ENCODE measurements at places on chromosomes 5 and 9. TPM values are rescaled to one million over a fixed set of nuclear protein-coding genes. Genes with fewer than 3 reads are reported as not detected.
A peak's percentile ranks its signal among the peaks of the same experiment; 100 is the strongest.

GRCh38 chr9:133891741-133892140 is 100.4 kb downstream of the VAV2 start:
- no peak for DNase-seq
- H3K4me1 ChIP-seq = no peaks in the 10 kb centered on the region
- no peak overlapping the region for H3K27ac ChIP-seq
- H3K27me3 ChIP-seq = no peaks in the 10 kb centered on the region

- H3K27ac ChIP-seq = no peak overlapping the region
- DNase-seq = no peak
- H3K36me3 ChIP-seq = no peaks in the 10 kb centered on the region
- no peaks in the 10 kb centered on the region for H3K27me3 ChIP-seq
- H3K4me3 ChIP-seq = no peak overlapping the region
Observed at GRCh38 chr9:35666549-35666948, 1.6 kb upstream of the ARHGEF39 start.

DNA sequence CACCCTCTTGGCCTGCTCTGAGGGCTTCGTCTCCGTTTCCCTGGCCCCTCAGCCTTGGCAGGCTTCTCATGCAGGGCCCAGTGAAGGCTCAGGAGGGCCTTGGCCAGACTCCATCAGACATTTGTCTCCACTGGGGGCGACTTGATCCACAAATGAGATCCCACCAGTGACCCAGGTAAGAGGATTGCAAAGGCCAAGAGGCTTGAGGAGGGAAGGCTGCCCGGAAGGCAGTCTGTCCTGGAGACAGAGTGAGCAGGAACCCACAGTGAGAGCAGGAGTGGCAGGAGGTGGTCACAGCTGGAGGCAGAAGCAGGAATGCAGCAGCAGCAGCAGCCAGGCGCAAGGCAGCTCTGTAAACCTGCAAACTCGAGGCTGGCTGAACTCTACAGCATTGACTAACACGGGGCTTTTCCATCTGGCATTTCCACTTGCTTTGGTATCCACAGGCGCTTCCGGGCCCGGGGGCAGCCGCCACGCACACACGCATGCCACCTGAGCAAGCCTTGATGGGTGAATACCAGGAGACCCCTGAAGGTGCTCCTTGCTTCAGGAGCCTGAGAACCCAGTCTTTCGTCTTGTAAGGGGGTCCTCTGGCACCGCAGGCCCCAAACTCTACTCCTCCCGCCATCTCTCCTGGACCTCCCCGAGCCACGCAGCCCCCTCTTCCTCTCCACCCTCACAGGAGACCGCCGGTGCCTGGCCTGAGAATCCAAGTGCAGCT is 14.7 kb downstream of the MGAT1 start:
- H3K27me3 ChIP-seq = no peaks in the 10 kb centered on the region
- DNase-seq = no peak
- H3K4me1 ChIP-seq = peaks cover 52% of the 10 kb centered on the region
- no peak overlapping the region for H3K27ac ChIP-seq
- peaks cover 56% of the 10 kb centered on the region for H3K36me3 ChIP-seq

DNA sequence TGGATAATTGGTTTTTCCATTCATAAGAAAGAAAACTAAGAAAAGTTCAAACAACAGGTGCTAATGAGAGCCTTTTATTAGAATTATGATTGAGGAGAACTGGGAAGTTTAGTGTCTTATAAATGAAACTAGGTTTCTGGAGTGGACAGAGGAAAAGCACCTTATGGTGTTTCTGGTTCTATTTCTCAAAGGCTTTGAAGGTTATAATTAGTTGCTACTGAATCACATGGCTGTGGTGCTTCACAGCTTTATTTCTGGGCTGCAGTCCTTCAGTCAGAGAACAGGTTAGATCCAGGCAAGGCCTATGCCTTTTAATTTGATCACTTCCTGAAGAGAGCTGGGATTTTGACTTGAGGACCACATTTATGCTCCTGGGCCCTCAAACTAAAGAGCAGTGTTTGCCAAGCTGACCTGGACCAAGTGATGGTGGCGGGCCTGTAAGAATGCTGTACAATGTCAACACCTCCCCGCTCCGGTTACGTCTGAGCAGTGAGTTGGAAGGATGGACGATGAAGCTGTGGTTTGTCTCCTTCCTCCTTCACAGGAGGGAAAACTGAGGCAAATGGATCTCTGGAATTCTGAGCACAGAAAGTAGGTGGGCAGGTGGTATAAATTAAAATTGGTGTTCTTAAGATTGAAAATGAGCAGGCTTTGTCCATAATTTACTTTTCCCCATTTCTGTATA is 56.0 kb downstream of the ZNF462 start:
- peaks cover 5% of the 10 kb centered on the region for H3K36me3 ChIP-seq
- peaks cover 18% of the 10 kb centered on the region for H3K4me1 ChIP-seq
- no peak overlapping the region for H3K27ac ChIP-seq
- H3K4me3 ChIP-seq = no peak overlapping the region
- DNase-seq = no peak
- no peaks in the 10 kb centered on the region for H3K27me3 ChIP-seq

DNA sequence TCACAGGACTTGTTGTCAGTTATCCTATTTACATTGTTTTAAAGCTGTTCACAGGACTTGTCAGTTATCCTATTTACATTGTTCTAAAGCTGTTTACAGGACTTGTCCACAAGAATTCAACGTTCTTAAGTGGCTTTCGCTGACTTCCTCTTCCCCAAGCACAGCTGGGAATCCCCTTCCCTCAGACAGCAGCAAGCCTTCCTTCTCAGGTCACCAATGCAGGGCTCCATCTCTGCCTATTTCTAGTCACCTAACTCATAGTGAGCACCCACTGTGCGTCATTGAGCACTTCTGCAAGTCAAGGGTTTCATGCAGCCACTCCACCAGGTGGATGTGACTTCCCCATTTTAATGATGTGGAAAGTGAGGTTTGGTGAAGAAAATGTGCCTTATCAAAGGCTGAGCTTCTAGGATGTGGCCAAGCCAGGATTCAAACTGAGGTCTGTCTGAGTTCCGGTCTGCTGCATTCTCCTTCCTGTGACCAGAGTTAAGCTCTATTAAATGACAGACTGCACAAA is 109.8 kb upstream of the ZNF462 start:
- no peak overlapping the region for H3K27ac ChIP-seq
- H3K4me1 ChIP-seq = no peaks in the 10 kb centered on the region
- no peaks in the 10 kb centered on the region for H3K27me3 ChIP-seq

SNX2 gene
- 100 TPM for total RNA-seq

HRCT1 gene
- total RNA-seq = 3.1 TPM

DNA sequence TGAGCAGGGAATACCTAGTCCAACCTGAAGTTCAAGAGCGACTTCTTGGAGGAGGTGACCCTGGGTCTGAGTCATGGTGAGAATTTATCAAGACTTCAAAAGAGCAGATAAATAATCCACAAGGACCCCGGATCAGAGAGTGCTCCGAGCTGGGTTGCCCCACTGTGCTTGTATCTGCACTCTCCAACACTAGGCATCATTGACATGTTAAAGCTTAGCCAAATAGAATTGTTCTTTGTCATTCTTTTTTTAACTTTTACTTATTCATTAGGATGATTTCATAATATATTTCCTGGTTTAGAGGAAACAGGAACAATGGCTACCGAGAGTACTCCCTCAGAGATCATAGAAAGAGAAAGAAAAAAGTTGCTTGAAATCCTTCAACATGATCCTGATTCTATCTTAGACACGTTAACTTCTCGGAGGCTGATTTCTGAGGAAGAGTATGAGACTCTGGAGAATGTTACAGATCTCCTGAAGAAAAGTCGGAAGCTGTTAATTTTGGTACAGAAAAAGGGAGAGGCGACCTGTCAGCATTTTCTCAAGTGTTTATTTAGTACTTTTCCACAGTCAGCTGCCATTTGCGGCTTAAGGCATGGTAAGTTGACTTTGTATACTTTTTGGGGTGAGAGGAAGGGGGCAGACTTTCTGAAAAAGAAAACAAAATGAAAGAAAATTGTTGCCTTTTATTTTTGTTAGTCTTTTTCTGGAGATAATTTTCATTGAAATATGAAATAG is at the start of gene CARD6:
Gene CARD6, plus strand, starts transcription at position 300 of the 738 bp plus-strand sequence. Its CDS starts 16 bp downstream, at position 316.
- peak within 1 kb of the TSS; percentile 18 for H3K4me3 ChIP-seq
- H3K27me3 ChIP-seq = no peaks in the 10 kb centered on the region
- DNase-seq = no peak
- peaks cover 22% of the 10 kb centered on the region for H3K36me3 ChIP-seq
- peaks cover 49% of the 10 kb centered on the region for H3K4me1 ChIP-seq

DNA sequence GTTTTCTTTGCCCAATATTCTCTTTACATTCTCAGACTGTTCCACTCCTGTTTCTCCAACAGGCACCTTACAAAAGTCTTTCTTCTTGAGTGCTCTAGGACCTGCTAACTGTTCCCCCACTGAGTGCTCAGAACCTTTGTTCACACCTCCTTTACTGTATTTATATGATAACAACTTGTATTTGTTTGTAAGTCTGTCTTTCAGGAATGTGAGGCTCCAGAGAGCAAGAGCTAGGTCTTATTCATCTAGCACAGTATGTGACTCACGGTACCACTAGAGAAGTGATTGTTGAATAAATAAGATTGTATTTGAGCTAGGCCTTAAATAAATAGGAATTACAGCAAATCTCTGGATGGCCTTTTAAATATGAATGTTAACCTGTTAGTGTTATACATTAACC is 42.5 kb upstream of the MYOT start:
- H3K4me3 ChIP-seq = no peak overlapping the region
- no peaks in the 10 kb centered on the region for H3K27me3 ChIP-seq
- no peak for DNase-seq
- H3K4me1 ChIP-seq = no peaks in the 10 kb centered on the region
- no peaks in the 10 kb centered on the region for H3K36me3 ChIP-seq

- H3K27me3 ChIP-seq = peaks cover 7% of the 10 kb centered on the region
- H3K4me1 ChIP-seq = no peaks in the 10 kb centered on the region
- no peaks in the 10 kb centered on the region for H3K36me3 ChIP-seq
- H3K4me3 ChIP-seq = no peak overlapping the region
- no peak overlapping the region for H3K27ac ChIP-seq
- no peak for DNase-seq
Observed at GRCh38 chr9:38662763-38663593, 42.6 kb upstream of the ANKRD18A start.

DNA sequence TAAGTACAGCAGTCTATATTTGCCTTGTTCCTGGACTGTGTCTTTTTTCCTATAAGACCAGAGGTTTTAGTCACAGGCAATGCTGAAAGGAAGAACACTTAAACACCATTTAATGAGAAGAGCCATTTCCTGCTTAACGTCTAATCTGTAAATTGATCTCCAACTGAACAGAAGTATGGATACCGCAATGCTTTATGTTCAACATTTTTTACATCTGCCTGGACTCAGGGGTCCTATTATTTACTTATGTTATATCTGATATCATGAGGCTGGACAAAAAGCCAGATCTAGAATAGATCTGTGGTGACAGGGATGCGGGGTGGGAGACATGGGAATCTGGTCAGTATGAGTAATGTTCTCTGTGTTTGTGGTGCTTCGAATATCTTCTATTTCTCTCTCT is 334.6 kb upstream of the MPDZ start:
- DNase-seq = no peak
- no peak overlapping the region for H3K27ac ChIP-seq
- no peaks in the 10 kb centered on the region for H3K27me3 ChIP-seq
- no peak overlapping the region for H3K4me3 ChIP-seq
- no peaks in the 10 kb centered on the region for H3K36me3 ChIP-seq
- H3K4me1 ChIP-seq = no peaks in the 10 kb centered on the region

DNA sequence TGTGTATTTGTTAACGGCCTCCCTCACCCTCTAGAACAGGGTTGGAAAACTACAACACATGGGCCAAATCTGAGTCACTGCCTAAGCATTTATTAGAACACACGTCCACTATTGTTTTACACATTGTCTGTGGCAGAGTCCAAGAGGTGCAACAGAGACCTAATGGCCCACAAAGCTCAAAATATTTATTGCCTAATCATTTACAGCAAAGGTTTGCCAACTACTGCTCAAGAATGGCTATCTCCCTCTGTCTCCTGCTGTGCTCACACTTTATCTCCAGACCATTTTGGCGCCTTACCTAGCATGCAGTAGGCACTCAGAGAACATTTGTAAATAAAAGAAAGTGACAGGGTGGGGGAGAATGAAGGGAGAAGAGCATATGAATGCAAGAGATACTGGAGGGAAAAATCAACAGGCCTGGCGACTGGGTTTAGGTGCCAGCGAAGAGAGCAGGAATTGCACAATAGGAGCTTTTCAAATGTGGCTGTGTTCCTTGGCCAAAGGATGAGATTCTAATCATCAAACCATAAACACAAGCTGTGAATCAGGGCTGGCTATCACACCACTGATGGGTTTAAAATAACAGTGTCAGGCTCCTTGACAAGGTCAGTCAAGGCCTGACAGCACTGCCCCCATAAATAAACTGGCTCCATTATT is 80.3 kb downstream of the EPB41L4A start:
- no peak for DNase-seq
- H3K4me3 ChIP-seq = no peak overlapping the region
- H3K4me1 ChIP-seq = no peaks in the 10 kb centered on the region
- H3K36me3 ChIP-seq = no peaks in the 10 kb centered on the region

DNA sequence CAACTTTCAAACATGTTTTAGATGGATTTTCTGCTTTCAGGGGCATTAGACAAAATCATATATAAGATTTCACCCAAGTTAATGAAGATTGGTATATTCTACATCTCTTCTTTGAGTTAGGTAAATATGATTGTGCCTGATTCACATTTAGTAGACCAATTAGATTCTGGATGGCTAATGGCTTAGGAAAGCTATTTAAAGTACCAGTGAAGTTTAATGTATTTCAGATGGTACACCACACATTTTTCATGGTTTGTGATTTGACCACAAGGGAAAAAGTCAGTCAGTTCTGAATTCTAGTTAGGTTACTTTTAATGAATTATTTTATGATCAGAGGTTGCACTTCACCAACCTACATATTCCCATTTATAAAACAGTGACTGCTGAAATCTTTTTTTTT is 409.7 kb downstream of the ADGRV1 start:
- H3K27me3 ChIP-seq = no peaks in the 10 kb centered on the region
- H3K36me3 ChIP-seq = no peaks in the 10 kb centered on the region
- H3K4me1 ChIP-seq = no peaks in the 10 kb centered on the region
- no peak for DNase-seq

PDGFRB gene
- 129 TPM for total RNA-seq

SV2C gene
- total RNA-seq = 0.37 TPM

DNA sequence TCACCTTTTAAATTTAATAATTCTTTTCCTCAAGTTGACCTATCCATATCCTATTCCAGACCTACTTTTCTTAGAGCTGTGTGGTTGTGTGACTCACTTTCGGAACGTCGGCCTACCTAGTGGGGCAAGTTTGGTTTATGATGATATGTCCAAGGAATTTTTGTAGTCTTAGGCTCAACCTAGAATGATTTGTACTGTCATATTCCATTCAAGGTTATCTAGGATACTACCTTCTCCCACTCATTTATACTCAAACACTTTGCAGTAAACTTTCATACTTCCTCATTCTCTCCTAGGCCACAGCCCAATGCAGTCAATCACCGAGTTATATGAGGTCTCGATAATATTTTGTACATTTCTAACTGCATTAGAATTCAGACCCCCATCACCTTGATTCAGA is 61.9 kb downstream of the PIK3R1 start:
- no peak overlapping the region for H3K27ac ChIP-seq
- H3K27me3 ChIP-seq = no peaks in the 10 kb centered on the region
- H3K4me1 ChIP-seq = peaks cover 23% of the 10 kb centered on the region
- peaks cover 82% of the 10 kb centered on the region for H3K36me3 ChIP-seq

Measured in left lung (tissue), 14 donors.